ENCODE measurements at places on chromosomes 3 and 15. TPM values are rescaled to one million over a fixed set of nuclear protein-coding genes. Genes with fewer than 3 reads are reported as not detected.

DNA sequence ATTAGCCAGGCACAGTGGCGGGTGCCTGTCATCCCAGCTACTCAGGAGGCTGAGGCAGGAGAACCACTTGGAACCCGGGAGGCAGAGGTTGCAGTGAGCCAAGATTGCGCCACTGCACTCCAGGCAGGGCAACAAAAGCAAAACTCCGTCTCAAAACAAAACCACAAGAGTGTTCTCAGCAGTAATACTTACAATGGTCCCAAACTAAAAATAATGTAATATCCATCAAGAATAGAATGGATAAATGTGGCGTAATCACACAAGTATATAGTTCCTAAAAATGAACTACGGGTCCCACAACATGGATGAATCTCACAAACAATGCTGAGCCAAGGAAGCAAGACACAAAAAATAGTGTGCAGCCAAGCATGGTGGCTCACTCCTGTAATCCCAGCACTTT, 39.2 kb downstream of the STAG1 start:
- no peak for DNase-seq

DNA sequence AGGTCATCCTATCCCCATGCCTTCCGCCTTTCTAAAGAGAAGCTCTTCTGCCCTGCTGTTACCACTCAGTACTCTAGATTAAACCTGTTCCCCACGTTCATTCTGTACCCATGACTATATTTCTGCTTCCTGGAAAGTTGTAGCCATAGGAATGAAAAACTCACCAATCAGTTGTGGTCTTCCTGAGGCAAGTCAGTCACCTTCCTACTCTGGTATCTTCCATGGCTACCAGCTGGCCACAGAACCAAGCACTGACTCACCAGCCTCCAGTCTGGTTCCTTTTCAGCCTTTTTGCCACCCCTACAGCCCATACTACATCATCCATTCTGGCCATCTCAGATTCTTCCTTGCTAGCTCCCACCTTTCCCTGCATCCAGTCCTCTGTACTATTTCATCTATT, 46.4 kb downstream of the TMEM44 start:
- DNase-seq: peak; percentile 53

- peak; percentile 20 for DNase-seq
Measured at GRCh38 chr15:39579487-39580116, 1.3 kb upstream of the THBS1 start.

- no peak for DNase-seq
Measured at GRCh38 chr3:64680334-64680733, 7.5 kb downstream of the ADAMTS9 start.

DNA sequence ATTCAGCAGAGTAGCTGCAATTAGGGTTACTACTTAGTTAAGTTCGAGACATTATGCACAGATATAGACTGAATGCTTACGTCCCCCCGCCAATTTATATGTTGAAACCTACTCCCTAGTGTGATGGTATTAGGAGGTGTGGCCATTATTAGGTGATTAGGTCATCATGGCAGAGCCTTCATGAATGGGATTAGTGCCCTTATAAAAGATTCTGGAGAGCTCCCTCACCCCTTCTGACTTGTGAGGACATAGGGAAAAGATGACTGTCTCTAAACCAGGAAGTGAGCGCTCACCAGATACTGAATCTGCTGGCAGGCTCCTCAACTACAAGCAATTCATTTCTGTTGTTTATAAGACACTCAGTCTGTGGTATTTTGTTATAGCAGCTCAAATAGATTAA, 25.6 kb upstream of the TEX9 start:
- peak; percentile 24 for DNase-seq

GRCh38 chr3:63990733-63991132, 32.6 kb downstream of the PSMD6 start:
- DNase-seq: no peak

- DNase-seq: no peak
Measured at GRCh38 chr15:69854521-69855181, 243.1 kb downstream of the TLE3 start.

- no peak for DNase-seq
Measured at GRCh38 chr3:71026634-71027578, 556.6 kb downstream of the FOXP1 start.

GRCh38 chr3:96970211-96970610, 155.8 kb downstream of the EPHA6 start:
- no peak for DNase-seq

GRCh38 chr15:42046597-42046996, 25.8 kb upstream of the PLA2G4E start:
- DNase-seq: no peak

GRCh38 chr3:71288269-71288930, 295.1 kb downstream of the FOXP1 start:
- no peak for DNase-seq

DNA sequence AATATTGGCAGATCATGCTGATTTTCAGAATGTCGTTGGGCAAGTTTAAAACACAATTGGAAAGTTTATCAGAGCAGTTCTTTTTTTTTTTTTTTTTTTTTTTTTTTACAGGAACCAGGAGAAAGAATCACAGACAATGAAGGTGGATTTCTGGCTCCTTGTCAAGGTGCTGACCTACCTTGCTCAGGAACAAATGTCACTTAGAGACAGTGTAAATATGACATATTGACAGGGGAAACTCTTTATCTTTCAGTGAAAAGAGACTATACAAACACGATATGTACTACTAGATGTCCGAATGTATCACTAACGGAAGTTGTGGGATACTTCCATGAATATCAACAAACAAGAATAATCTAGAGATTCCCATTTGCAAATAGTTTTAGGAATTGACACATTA, 237.3 kb downstream of the FMN1 start:
- no peak for DNase-seq

DNA sequence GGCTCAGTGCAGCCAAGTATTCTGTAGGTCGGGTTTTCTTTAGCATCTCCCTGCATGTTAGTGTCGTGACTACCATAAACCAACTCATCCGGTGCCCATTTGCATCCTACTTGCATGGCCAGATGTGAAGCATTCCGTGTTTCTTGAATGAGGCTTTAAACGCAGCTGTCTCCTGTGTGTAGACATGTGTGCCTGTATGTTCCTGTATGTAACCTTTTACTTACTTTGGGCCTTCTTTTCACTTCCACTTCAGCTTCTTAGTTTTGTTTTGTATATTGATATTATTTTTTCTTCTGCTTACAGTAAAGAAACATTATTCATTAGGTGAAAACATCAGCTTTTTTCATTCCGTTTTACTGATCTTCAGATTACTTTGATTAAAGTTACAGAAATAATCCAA, 267.9 kb downstream of the BBX start:
- DNase-seq: no peak

DNA sequence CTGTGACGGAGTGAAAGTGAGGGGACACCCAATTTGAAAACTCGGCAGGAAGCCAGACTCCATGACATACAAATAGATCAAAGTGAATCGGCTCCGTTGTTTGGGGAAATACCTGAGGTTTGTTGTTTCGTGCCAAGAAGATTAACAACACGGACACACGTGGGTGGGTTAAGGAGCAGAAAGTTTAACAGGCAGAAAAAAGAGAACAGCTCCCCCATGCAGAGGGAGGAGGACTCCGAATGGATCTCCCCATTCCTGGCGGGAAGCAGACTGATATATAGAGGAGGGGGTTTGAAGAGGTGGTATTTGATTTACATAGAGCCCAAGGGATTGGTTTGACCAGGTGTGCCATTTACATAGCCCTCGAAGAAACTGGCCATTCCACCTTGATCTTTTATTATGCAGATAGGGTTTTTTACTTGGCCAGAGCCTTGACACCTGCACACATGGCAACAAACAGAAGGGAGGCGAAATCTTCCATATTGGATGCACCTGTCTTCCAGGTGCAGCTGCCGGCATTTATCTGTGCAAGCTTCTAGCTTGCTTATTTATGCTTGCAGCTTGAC, 4.8 kb upstream of the SACM1L start:
- no peak for DNase-seq

DNA sequence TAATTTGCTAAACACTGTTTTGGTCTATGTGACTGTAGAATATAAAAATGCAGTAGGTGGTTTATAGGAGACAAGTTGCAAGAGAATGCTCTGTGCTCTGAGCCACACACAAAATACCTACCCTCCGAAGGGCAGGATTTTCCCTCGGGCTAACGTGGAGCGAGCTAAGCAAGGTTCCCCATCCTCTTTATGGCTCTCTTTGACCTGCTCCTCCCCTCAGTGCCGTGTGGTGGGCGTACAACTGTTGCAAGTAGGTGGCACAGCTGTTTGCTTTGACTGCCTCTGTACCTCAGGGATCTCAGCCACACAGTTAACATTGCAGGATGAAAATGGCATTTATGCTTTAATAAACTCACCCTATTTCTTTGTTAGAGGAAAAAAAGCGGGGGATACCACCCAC, 339.1 kb downstream of the SATB1 start:
- no peak for DNase-seq

- DNase-seq: no peak
Measured at GRCh38 chr3:14118400-14119381, 6.0 kb downstream of the CHCHD4 start.

DNA sequence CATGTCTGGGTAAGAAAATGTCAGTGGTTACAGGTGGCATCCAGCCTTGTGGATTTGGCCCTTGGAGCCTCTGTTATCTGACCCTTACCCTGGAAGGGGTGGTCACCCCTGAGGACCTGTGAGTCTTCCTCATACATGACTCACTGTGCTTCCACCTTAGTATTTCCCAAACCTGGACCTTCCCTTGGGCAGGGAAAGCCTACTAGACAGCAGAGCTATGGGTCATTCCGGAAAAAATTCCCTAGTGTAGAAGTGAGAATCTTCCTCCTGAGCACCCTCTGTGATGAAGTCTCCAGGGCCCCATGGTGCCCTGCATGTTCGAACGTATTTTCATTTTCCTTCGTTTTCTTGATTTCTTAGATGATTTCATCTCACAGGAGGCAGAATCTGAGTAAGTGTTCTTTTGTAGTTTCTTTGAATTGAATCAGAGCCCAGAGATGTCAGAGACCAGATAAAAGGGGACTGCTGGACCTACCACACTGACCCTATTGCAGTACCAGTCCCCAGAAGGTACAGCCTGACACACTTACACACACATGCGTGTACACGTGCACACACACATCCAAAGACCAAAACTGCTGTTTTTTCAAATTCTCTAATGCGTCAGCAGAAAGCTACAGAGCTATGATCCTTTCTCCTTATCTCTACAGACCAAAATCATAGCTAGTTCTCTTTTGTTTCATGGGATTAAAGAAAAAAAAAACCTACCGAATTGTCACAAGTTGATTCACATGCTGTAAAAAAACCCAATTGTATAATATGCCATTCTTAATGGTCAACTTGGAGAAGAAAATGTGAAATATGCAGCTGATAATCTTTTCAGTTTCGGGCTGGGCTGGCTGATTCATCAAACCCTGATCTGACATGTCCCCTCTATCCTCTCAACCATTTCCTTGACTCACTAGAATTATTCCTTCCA, 50.5 kb upstream of the ARHGEF3 start:
- DNase-seq: no peak

GRCh38 chr3:50263478-50264382, 5.2 kb upstream of the SEMA3B start:
- DNase-seq: peak; percentile 72

GRCh38 chr3:18652781-18653180, 227.6 kb upstream of the SATB1 start:
- no peak for DNase-seq

Gene NOX5
- not detected for total RNA-seq

Gene ASB14
- not detected for total RNA-seq

Gene CADM2
- not detected for total RNA-seq

Gene IL5RA
- not detected for total RNA-seq

Gene ATP13A5
- total RNA-seq: not detected

Gene GOLGA8Q
- not detected for total RNA-seq

Gene RHCG
- not detected for total RNA-seq

Gene RBP2
- not detected for total RNA-seq

Gene DNAJA4
- not detected for total RNA-seq

Gene KNG1
- not detected for total RNA-seq

Gene DYNC1LI1
- 50.6 TPM for total RNA-seq

Gene SOX14
- total RNA-seq: not detected

Gene TMEM212
- not detected for total RNA-seq

Gene AGTR1
- not detected for total RNA-seq
